Myocyte (in vitro differentiated cells): ENCODE measurements at places on chromosomes 13 and 19.
A peak's percentile ranks its signal among the peaks of the same experiment; 100 is the strongest.

- DNase-seq = peak; percentile 33
These were observed 25.5 kb downstream of the FGF21 start for GRCh38 chr19:48780631-48781391.

DNA sequence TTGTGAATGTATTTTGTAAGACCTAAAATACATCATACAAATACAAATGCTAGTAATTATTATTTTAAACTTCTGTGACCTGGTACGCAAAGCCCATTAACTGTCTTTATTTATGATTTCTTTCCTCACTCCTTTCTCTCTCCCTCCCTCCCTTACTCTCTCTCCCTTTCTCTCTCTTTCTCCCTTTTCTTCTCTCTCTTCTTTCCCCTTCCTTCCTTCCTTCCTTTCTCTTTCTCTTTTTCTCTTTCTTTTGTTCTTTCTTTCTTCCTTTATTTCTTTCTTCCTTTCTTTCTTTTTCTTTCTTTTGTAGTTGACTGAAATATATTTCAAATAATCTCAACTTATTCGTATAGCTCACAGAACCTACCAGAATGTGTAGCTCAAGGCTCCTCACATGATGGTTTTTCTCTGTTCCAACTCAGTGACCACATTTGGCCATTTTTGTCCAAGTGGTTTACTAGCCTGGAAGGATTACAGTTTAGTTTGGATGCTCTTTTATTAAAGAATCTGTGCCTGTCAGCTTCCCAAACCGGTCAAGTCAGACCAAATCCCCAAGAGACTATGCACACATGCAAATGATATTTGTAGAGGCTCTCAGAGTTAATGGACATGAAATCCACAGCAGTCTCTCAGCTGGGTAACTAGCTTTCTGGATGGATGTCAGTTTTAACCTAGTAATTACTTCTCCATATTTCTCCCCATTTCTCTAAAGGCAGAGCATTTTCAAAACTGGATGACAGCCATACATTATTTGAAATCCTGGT is 71.7 kb downstream of the POSTN start:
- peak; percentile 85 for DNase-seq

- peak; percentile 81 for DNase-seq
These were observed 1.4 kb downstream of the PSMD8 start for GRCh38 chr19:38375748-38376147.

DNA sequence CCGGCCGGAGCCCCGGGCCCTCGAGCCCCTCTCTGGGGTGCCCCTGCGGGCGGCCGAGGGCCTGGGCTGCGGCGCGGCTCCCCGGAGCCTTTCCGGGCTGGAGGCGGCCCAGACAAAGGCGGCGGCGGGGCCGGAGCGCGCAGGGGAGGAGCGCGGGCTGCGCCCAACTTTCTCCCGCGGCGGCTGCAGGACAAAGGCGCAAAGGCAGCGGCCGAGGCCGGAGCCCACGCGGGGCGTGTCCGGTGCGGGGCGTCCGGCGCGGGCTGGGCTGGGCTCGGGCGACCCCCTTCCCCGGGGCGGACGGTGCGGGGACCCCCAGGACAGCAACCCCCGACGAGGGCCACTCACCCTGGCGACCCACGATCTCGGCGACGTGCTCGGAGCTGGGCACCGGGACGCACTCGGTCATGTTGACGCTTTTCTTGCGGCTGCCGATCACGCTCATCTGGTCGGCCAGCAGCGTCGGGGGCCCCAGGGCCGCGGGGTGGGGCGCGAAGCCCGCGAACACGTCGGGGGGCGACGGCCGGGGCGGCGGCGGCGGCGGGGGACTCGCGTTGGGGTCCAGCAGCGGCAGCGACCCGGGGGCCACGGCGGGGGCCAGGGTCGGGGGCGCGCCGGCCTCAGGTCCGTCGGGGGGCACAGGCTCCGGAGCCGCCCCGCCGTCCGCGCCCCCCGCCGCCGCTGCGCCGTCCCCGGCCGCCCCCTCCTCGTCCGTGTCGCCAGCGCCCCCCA is 843 bp downstream of the MEX3D start:
- DNase-seq = no peak
